ENCODE measurements at places on chromosomes 5 and 9. TPM values are rescaled to one million over a fixed set of nuclear protein-coding genes. Genes with fewer than 3 reads are reported as not detected.

- no peak for DNase-seq
Measured at GRCh38 chr5:40141896-40142295, 537.8 kb upstream of the PTGER4 start.

DNA sequence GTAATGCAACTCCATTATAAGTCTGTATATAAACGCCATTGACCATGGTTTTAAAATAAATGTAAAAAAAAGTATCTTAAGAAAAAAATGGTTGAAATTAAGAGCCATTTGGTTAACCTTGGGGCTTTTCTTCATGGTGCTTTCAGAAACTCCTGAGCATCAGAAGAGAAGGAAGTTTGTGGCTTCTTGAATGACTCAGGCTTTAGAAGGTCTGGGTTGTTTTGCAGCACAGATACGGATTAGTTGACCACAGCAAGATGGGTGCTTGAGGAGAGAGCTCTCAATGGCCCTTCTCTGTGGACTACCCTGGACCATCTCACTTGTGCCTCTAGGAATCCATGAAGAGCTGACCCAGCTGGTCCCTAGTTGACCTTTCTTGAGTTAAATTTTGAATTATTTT is 189.5 kb downstream of the TMEM38B start:
- no peak for DNase-seq

Gene ARSB
- total RNA-seq, result 15.8 TPM

GRCh38 chr9:132141344-132141947 is 20.4 kb upstream of the NTNG2 start:
- no peak for DNase-seq

Gene TMEM174
- not detected for total RNA-seq

DNA sequence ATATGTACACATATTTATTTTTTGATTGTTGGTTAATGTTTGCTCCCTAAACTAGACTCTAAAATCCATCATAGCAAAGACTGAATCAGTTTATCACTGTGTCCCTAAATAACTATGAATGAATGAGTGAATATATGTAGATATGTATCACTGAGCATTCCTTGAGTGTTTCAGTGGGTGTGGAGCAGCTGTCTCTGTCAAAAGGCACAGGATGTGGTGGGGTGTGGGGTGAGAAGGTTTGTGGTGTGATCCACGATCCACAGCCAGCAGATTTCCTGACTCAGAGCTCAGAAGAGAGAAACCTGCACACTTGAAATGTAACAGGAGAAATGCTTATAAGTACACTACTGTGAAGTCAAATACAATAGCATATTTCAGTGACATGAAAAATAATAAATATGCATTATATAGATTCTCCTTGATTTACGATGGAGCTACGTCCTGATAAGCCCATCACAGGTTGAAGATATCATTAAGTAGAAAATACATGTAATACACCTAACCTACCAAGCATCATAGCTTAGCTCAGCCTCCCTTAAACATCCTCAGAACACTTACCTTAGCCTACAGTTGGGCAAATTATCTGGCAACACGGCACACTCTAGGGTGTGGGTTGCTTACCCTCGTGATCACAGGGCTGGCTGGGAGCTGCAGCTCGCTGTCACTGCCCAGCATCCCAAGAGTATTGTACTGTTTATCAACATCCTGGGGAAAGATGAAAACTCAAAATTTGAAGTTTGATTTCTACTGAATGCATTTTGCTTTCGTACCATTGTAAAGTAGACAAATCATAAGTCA is 287.0 kb downstream of the GAS1 start:
- DNase-seq, result no peak

Data from upper lobe of right lung (tissue), 1 donor.